ENCODE measurements at places on chromosomes 12 and 14.

GRCh38 chr12:124608450-124608870 is 41.0 kb upstream of the NCOR2 start:
- DNase-seq: no peak

DNA sequence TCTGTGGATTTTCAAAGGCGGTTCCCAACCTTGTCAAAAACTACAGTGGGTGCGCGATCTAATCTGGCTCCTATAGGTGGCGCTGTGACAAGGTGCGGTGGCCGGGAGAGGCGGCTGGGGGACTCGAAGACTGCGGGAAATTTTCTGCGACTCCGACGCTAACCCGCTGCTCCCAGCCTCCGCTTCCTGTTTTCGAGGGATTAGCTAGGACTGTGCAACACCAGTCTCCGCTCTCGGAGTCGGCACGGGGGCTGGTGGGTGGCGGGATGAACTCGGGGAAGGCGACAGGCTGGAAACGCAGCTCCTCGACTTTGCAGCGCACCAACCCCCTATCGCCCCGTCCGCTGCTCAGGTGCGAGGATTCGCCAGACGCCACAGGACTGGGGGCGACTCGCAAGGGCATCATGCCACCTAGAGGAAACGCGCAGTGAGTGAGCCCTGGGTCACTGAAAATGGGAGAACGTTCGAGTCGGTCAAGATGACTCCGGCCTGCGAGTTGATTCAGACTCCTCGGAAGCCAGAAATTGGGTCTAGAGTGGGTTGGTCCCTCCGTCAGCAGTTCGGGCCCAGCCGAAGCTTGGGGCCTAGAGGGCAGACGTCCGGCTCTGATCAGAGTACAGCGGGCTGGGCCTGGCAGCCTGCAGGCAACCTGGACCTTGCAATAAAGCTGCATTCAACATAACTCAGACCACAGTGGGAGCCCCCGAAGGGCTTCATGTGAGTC is 5.5 kb upstream of the PAX9 start:
- no peak for DNase-seq

DNA sequence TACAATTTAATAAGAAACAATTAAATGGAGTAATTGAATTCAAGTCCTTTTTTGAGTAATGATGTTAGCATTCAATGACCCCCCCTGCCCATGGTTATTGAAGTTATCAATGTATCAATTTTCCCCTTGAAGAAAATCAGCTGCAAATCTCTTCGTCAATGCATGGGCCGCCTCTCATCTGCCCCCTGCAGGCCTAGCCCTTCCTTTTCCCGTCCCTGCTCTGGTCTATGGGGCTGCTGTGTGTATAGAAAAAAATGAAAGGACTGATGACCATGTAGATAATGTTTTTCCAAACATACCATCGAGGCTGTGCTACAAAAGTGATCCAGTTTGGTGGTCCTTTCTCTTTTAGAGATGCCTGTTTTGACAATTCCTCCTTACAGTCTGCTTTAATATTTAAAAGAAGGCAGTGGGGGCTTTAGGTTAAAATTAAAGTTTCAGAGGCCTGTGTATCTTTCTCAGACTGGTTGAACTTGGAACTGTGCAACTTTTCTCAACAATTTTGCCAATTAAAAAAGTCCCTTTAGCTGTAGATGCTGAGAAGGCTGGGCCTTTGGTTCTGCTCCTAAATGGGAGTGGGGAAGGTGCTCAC is 98.4 kb downstream of the APAF1 start:
- DNase-seq: peak; percentile 13

- DNase-seq: no peak
Measured at GRCh38 chr12:13293096-13293495, 96.6 kb downstream of the EMP1 start.

DNA sequence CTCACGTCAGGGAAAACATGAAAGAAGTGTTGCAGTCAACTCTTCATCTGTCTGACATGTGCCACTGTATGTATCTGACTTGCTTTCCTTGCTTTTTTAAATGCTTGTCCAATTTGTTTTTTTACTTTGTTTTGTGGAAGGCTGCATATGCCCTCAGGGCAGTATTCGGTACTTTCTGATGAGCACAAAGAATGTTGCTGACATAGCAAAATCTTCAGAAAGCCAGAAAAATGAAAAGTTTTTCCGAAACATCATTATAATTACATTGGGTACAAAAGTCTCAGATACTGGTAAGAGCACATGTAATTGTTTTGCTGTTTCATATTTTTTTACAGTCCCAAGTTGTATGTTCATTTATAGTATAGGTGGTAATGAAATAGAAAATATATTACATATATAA is 144.3 kb downstream of the NTS start:
- DNase-seq: no peak

DNA sequence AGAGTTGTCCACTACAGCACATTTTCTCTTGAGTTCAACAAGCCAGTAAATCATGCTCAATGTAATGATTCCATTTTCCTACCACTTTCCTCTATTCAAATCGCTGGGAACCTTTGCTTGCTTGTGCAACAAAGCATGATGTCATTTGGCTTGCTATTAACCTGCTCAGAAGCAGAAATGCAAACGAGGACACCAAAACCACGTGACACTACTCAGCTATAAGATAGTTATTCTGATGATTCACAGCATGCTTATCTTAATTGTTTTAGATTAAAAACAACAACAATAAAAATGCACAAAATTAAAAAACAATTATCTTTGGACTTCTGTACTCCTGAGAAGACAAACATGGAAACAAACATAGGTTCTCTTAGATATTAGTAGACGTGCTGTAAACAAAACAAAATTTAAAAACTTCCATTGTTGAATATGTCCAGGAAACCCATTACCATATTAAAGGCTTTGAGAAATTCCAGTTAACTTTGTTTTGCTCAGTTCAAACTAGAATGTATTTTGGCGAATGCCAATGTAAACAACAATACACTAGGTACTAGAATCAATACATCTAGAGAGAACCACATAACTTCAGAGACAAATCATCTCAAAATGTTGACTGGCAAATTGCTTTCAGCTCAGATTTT is 77.5 kb upstream of the KRAS start:
- DNase-seq: no peak

- DNase-seq: no peak
Measured at GRCh38 chr12:114414866-114415524, 9.1 kb upstream of the TBX5 start.

GRCh38 chr14:24700511-24700910 is 66.5 kb upstream of the GZMB start:
- DNase-seq: no peak

GRCh38 chr12:105538880-105539279 is 208.4 kb downstream of the C12orf75 start:
- no peak for DNase-seq

- no peak for DNase-seq
Measured at GRCh38 chr12:53060064-53060720, 10.3 kb downstream of the TNS2 start.

- no peak for DNase-seq
Measured at GRCh38 chr14:59424341-59425071, 40.7 kb downstream of the GPR135 start.

DNA sequence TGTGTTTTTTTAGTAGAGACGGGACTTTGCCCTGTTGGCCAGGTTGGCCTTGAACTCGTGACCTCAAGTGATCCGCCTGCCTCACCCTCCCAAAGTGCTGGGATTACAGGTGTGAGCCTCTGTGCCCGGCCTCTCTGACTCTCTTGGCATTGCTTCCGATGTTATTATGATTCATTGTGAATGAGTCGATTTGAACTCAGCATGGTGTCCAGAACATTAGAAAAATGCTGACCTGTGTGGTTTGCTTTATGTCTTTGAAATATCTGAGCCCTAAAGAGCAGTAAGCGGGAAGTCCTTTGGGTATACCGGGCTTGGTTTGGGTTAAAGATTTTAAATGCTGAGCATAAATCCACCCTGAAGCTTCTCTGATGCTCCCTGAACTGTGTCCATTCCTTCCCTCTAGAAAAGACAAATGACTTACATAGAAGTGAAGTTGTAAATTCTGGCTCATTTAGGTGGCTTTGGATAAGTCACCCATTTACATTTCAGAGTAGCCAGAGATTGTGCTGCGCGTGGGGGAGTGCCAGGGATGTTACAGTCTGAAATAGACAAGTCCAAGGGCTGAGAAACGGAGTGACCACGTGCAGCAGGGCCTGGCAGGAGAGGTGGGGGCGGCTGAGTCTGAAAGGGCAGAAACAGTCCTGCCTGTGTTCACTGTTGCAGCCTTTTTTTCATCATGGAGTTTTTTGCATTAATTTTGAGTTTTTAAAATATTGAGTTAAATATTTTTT is 39.6 kb downstream of the SLC15A4 start:
- DNase-seq: no peak

DNA sequence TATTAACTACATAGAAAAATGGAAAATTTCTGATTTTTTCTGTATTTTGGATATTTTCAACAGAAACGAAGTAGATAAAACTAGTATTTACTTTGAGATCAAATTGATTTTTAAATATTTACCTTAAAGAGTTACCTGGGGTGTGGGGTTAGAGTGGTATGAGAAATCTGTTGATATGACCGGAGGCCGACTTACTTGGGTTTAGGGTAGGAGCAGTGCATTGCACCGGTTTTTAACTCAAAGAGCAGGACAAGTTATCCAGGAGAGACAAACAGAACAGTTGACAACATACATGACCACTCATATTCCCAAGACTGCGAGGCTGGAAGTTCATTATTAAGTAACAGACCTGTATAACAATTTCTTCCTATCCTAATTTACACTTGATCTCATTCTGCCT is 31.4 kb downstream of the TPH2 start:
- DNase-seq: no peak

- DNase-seq: no peak
Measured at GRCh38 chr14:53032161-53032803, 81.4 kb upstream of the FERMT2 start.

DNA sequence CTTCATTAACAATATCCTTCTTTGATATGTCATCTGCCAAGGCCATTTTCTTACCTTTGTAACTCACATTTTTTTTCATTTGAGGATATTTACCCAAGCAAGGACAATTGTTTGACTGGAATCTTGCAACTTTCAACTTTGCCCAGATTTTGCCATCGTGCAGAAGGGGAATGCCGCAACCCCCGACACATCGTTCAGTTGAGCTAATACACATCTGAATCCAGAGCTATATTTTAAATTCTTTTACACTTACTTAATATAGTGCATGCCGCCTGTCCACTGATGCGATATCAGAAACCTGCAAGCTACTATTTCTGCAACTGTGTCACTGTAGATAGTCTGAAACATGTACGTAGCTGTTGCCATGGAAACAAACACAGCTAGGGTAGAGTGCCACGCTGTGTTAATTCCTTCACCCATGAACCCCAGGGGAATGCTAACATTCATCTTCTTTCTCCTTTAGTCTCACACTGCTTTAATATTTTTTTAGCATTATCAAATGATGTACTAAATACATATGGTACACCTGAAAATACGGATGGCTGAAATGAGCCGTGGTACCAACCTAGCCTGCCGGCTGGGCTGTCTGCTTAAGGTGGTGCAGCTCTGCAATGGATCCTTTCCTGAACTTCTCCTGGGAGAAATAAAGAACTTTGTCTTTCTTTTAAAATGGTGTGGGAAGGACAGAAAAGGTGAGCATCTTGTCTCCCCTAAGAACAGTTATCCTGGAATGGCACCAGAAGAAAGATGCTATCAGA is 77.0 kb upstream of the FOXN3 start:
- DNase-seq: no peak

Measured in AML-193 (cell line).